Left ventricle myocardium inferior (tissue), 1 donor: ENCODE measurements at places on chromosomes 5 and 9.

- DNase-seq: no peak
Observed at GRCh38 chr5:61352180-61352579, 20.1 kb downstream of the ZSWIM6 start.

DNA sequence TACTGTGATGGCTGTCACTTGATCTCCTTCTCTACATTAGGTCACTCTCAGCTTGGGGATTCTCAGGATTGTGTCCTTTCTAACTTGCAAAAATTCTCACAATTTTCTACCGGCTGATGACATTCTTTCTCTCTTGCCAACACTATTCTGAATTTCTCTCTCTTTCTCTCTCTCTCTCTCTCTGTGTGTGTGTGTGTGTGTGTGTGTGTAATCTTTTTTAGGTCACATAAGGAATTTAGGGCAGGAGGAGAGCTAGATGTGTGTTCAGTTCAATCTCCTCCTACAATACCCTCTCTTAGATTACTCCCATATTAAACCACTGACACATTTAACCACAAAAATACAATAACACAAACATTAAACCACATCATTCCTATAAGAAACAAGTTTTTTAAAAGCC lies 242.3 kb upstream of the NREP start:
- DNase-seq: no peak

- DNase-seq: no peak
Observed at GRCh38 chr9:83138422-83139135, 75.6 kb upstream of the RASEF start.

- no peak for DNase-seq
Observed at GRCh38 chr9:72025906-72026305, 34.5 kb downstream of the C9orf57 start.

- DNase-seq: no peak
Observed at GRCh38 chr9:118630931-118631595, 738.2 kb downstream of the BRINP1 start.

DNA sequence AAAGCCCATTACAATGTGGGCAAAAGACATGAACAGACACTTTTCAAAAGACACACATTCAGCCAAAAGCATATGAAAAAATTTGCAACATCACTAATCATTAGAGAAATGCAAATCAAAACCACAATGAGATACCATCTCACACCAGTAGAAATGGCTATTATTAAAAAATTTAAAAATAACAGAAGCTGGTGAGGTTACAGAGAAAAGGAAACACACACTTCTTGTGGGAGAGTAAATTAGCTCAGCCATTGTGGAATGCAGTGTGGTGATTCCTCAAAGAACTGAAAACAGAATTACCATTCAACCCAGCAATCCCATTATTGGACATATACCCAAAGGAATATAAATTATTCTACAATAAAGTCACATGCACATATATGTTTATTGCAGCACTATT lies 585.2 kb upstream of the TUSC1 start:
- no peak for DNase-seq

DNA sequence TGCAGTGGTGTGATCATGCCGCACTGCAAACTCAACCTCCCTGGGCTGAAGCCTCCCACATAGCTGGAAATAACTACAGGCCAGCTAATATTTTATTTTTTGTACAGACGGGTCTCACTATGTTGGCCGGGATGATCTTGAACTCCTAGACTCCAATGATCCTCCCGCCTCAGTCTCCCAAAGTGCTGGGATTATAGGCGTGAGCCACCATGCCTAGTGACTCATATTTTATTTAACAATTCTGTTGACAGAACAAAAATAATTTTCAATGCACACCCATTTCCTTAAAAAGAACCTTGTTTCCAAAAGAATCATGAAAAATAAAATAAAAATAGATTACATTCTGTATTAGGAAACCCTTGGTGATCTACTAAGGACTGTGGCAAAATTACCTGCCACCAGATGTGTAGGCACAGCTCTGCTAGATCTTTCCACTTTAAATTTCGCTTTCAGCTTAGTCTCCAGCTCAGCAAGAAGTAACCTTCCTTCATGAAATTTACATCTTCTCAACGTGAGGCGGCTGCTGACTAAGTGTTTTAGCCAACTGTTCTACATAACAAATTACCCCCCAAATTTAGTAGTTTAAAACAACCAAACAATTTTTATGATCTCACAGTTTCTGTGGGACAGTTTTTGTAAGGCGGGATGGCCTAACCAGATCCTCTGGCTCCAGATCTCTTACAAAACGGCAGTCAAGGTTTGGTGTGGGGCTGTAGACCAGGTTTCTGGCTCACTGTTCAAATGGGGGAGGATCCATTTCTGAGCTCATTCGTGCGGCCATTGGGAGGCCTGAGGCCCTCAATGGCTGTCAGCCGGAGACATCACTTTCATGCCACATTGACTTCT lies 32.6 kb upstream of the GOLPH3 start:
- DNase-seq: no peak

- no peak for DNase-seq
Observed at GRCh38 chr9:97367729-97368128, 44.2 kb upstream of the TDRD7 start.

- DNase-seq: no peak
Observed at GRCh38 chr5:118008779-118009178, 979.6 kb downstream of the DTWD2 start.

DNA sequence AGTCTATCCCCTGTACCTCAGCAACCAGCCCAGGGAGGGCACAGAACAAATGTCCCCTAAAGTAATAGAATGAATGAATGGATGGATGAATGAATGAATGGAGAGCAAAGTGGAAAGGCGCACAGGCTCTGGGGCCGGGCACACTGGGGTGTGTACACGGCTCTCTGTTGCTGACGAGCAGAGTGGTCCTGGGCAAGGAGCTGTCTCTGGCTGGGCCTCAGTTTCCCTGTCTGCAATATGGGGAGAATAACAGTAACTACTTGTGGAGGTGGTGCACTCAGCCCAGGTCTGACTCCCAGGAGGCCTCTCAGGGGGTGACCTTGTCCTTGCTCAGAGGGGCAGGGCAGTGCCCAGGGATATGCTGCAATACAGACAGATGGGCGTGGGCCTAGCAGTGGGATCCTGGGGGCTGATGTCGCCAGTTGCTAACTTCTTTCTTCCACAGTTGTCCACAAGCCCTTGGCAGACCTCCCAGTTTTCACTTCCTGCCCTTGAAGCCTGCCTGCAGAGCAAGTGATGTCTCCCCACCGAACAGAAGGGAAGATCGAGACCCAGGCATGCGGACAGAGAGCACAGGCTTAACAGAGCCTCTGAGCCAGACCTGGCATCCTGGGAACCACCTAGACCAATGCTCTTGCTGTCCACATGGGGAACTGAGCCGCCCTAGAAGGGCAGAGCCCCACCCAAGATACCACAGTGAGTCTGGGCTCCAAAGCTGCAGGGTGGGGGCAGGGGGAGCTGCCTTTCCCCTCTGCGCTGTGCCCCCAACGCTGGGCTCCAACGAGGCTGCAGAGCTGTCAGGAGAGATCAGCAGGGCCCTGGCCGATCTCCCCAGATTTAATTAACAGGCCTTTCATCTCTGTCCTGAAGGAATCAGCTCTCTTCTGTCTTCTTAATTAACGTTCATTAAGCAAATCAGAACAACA lies 13.6 kb upstream of the LAMC3 start:
- DNase-seq: peak; percentile 31

- no peak for DNase-seq
Observed at GRCh38 chr5:138645778-138646575, 70.8 kb upstream of the HSPA9 start.

GRCh38 chr5:116646611-116647289 lies 72.1 kb upstream of the SEMA6A start:
- no peak for DNase-seq

GRCh38 chr5:139210585-139210984 lies 12.4 kb upstream of the SIL1 start:
- DNase-seq: no peak

GRCh38 chr5:26329562-26330189 lies 708.7 kb downstream of the CDH9 start:
- DNase-seq: no peak

- DNase-seq: no peak
Observed at GRCh38 chr9:117771136-117771535, 66.9 kb downstream of the TLR4 start.

DNA sequence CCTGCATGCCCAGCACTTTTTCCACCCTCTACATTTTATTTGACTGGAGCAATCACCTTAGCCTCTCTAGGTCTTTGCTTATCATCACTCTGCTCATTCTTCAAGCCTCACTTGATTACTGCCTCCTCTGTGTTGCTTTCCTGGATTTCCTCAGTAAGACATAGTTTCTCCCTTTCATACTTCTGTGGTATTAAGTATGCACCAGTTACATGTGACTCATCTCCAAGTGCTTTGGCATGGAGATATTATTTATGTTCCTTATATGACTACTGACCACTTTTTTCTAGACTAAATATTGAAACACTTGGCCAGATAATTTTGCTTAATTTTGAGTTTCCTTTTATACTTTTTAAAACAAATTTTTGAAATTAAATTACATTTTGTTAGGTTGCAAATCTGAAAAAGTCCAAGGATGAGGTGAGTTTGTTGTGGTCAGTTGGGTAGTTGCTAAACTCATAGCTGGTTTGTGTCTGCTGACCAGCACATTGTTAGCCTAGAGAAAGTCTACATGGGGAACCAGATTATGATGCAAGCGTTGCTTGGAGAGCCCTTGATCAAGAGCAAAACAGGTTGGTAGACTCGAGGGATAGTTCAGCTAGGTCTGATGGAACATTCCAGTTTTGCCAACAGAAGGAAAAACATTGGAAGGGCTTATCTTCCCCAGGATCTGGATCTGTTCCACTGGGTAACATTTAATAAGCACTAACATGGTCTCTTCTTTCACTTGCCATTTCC lies 140.2 kb downstream of the TMC1 start:
- no peak for DNase-seq

GRCh38 chr9:72509635-72510034 lies 11.8 kb upstream of the TMC1 start:
- no peak for DNase-seq

- no peak for DNase-seq
Observed at GRCh38 chr9:113299800-113300292, 3.3 kb downstream of the RNF183 start.

- peak; percentile 33 for DNase-seq
Observed at GRCh38 chr5:39072925-39073766, 1.1 kb downstream of the RICTOR start.

GRCh38 chr9:111979561-111979960 lies 82.9 kb downstream of the UGCG start:
- no peak for DNase-seq

GRCh38 chr5:58450811-58451629 lies 8.9 kb downstream of the PLK2 start:
- DNase-seq: no peak

GRCh38 chr9:112659906-112660305 lies 58.0 kb downstream of the INIP start:
- DNase-seq: no peak

DNA sequence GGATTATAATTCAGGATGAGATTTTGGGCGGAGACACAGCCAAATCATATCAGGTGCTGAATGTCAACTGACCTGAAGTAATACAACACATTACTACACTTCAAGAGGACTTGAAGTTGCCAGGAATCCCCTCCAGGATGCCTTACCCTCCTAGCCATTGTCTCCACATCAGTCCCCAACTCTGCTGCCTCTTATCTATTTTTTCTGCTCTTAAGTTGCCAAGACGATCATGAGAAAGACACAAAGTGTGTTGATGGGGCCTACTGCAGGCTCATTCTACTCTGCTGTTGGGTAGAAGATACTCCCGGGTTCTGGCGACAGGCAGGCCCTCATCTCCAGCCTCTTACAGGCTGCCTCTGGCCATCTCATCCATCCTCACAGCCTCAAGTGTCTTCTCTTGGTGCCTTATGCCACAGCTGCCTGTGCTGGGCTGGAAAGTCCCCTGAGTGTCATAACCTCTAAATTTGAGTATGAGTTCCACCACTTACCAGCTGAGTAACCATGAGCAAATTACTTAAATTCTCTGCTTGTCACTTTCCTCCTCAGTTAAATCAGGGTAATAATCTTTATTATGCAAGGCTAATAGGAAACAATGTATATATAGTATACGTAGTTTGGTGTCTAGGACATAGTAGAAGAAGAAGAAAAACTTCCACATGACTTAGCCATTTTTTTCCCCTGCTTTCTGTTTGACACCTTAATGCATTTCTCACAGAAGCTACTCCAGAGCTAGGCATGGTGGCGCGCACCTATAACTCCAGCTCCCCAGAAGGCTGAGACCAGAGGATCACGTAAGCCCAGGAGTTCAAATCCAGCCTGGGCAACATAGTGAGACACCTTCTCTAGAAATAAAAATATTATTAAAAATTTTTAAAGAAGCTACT lies 73.0 kb upstream of the SNX2 start:
- DNase-seq: no peak

DNA sequence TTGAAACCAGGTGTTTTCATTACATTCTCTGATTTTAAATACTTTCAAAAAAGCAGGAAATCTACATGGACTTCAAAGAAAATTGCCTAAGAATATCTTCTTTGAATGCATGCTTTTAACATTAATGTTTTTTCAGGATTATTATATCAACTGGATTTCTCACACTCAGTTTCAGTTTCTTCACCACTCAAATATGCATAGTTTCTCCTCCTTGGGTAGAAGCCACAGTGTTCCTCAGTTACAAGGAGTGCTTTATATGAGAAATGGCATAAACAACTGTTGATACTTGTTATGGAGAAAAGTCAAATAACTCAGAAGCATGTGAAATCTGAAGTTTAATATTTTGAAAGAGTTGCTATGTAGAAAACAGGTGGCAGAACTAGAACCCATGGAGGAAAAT lies 196.9 kb downstream of the DMRTA1 start:
- DNase-seq: no peak

GRCh38 chr9:114271556-114272510 lies 51.1 kb upstream of the ORM1 start:
- DNase-seq: peak; percentile 48
